Uterus (tissue), 4 donors: ENCODE measurements at places on chromosomes 16 and 17.

GRCh38 chr16:2209258-2210008 lies 1.2 kb downstream of the BRICD5 start:
- no peak for DNase-seq

GRCh38 chr16:931171-931570 lies 39.6 kb downstream of the LMF1 start:
- DNase-seq, result no peak

- DNase-seq, result no peak
Observed at GRCh38 chr17:1640329-1641064, 5.0 kb downstream of the SCARF1 start.

DNA sequence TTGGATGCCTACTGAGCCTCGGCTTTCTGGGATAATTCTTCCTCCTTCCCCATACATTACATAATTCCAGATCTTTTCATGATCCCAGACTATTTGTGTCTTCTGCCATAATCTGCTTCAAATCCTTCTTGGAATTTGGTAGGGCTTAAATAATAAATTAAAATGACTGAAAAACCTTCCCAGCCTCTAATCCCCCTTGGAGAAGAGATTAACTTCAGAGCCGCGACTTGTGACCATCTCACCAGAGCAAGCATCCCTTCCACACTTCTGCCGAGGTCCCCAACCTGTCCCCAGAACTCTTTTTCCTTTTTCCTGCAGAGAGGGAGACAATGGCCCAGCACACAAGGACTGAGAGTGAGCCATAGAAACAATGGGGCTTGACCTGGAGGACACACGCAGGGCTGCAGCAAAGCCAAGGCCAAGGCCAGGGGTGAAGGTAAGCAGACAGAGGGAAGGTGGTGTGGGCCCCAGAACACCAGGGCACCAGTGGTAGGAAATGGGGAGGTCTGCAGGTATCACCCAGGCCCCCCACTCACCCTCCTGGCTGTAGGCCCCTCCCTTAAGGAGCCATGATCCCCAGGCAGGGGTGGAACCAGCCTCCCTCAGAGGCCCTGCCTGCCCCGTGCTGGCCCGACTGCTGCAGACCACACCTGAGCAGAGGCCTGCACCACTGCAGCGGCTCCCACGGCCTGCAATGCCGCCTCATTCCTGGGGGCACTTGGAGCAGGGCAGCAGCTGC lies 9.6 kb upstream of the BCAR1 start:
- DNase-seq, result peak; percentile 12

DNA sequence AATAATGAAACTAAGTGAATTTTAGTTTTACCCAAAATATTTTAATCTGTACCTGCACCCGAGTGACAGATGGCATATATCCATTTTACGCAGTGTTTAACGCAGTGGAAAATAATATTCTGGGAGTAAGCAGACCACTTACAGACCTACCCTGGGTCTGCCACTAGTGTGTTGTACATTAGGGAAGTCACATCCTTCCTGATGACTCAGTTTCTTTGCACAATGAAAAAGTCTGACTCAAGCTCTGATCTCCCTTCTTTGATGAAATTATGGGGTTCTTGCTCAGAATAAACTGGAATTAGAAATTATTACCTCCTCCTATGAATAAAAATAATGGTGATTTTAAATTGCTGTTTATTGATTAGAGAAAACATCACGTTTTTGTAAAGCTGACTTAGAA lies 123.2 kb upstream of the AXIN2 start:
- no peak for DNase-seq

DNA sequence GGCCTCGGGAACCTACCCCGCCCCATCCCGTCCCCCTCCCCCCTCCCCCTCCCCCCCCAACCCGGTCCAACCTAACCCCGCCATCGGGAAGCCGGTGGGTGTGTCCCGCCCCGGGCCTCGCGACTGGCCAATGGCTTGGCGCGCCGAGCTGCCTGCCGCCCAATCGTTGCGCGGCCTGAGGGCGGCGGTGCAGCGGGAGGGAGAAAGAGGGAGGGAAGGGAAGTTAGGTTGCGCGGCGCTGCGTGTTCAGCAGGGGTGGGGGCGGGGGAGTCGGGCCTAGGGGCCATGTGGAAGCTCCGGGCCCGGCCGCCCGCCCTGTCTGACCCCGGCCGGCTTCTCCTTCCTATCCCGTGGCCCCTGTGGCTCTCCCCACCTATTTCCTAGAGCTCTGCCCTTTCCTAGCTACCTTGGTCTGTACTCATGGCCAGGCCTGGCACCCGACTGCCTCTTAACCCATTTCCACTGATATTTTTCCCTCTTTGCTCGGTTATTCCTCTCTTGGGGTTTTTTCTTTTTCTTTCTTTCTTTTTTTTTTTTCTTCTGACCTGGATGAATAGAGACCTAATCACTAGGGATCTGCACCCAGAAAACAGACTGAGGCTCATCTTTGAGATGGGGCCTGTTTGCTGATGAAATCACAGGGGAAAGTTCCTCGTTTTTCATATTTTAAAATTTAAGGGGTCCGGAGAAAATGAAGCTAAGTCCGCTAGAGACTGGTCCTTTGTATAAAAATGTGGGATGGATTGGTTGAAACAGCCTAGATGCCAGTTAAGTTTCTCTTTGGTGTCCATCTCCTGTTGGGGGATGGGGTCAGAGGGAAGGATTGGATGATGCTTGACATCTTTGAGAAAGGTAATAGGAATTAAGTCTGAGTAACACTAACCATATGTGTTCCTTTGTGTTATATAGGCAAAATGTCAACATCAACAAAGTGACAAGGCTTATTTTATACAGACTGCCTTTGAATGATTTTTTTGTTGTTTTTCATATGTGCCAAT lies 1.1 kb downstream of the KPNB1 start:
- DNase-seq, result peak; percentile 93

- DNase-seq, result no peak
Observed at GRCh38 chr16:67105246-67105645, 4.5 kb upstream of the PHAF1 start.

GRCh38 chr17:3888343-3889171 lies 4.3 kb downstream of the CAMKK1 start:
- DNase-seq, result peak; percentile 95

GRCh38 chr17:50201276-50201854 lies at the start of gene COL1A1:
Gene COL1A1 (minus strand): TSS chr17:50201631. CDS start chr17:50201513, 118 bp downstream.
- peak; percentile 96 for DNase-seq

DNA sequence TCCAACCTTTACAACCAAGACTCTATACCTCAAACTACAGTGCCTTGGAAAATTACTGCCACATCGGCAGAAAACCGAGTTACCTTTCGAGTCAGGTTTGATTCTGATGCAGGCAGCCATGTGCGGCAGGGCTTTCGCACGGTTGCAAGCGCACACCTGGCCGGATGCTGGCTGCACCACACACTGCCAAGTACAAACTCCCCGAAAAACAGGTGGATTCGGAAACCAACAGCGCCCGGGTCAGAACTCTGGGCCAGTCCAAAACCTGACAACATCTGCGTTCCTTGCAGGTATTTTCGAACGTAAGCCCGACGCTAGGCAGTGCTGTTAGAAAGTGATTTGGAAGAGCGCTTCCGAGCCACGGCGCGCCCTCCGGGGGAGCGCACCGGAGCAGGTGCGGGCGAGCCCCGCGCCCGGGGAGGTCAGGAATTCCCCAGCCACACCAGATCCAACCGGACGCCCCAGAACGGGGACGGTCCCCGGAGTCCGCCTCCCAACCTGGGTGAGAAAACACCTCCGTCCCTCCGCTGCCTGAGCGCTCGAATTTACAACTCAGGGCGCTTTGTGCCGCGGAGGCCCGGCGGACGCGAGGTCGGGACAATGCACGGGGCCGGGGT lies 1.2 kb downstream of the USP7 start:
- DNase-seq, result no peak

DNA sequence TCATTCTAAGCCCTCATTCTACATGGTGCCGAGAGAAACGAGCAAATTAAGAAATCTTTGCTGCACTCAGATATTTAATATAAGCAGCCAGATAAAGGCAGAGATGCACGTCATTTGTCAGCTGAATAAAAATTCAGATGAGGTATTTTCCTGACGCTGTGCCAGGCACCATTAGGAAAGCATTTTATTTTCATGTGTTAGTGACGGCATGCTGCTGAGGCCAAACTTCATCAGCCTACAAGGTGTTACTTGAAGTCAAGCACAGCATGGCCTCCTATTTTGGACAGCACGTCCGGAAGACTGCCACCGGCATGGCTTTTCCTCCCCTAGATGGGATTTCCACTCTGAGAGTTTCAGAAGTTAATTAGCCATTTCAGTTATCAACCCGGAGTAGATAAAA lies 70.3 kb downstream of the IRX3 start:
- DNase-seq, result peak; percentile 20

DNA sequence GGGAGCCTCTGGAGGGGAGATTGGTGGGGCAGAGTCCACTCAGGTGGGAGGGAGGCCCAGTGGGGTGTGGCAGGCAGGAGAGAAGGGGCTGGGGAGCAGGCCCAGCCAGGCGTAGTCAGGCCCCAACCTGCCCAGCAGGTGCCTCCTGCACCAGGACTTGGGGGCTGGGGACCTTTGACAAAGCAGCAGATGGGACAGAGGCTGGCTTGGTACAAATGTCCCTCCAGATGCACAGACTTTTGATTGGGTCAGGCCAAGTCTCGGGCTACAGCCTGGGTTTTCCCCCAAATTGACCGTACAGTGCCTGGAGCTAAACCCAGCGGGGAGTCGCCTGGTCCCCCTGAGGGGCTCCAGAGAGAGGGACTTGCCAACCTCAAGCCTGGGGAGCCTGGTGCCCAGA lies 411 bp downstream of the GGT6 start:
- DNase-seq, result no peak

GRCh38 chr17:32331243-32332040 lies 10.5 kb downstream of the C17orf75 start:
- no peak for DNase-seq

DNA sequence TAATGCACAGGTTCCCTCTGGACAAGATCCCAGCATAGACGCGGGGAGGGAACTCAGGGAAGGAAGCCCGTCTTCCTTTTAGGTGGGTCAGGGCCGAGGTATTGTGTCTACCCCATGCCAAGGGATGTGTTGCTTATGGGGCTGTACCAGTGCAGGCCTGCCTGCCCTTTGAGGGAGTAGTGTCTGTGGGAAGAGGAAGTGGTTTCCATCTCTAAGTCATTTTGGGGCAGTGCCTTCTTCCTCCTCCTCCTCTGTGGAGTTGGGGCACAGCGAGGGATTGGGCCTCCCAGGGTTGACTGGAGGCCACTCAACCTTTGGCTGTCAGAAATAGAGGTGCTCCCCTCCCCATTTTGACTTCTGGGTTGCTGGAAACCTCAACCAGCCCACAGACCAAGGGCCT lies 26.5 kb downstream of the GJD3 start:
- no peak for DNase-seq

GRCh38 chr16:79320956-79321355 lies 279.6 kb downstream of the MAF start:
- no peak for DNase-seq

GRCh38 chr17:16383216-16383615 lies 2.3 kb downstream of the UBB start:
- DNase-seq, result no peak

DNA sequence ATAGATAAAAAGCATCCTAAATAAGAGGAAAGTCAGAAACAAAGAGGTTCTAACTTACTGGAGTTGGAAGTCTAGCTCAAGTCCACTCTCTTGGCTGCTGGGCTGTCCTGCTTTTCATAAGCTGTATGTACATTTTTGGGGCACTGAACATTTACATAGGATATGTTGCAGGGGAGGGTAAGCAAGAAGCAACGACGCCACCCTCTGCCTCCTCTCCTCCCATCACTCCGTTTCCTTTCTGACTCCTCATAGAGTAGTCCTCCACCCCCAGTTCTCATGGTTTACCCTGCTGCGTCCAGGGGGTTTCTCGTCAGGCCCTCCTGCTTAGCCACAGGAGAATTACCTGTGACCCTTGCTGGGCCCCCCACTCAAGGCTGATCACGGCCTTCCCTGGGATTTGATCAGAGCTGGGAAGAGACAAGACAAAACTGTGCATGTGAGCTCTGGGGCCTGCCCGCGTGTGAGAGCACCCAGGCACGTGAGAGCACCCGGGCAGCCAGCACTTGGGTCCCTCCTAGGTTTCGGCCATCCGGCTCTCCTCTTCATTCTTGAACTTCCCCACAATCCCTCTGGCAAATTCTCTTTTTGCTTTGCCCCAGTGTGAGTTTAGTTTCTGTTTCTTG lies 37.1 kb downstream of the TMEM11 start:
- no peak for DNase-seq

DNA sequence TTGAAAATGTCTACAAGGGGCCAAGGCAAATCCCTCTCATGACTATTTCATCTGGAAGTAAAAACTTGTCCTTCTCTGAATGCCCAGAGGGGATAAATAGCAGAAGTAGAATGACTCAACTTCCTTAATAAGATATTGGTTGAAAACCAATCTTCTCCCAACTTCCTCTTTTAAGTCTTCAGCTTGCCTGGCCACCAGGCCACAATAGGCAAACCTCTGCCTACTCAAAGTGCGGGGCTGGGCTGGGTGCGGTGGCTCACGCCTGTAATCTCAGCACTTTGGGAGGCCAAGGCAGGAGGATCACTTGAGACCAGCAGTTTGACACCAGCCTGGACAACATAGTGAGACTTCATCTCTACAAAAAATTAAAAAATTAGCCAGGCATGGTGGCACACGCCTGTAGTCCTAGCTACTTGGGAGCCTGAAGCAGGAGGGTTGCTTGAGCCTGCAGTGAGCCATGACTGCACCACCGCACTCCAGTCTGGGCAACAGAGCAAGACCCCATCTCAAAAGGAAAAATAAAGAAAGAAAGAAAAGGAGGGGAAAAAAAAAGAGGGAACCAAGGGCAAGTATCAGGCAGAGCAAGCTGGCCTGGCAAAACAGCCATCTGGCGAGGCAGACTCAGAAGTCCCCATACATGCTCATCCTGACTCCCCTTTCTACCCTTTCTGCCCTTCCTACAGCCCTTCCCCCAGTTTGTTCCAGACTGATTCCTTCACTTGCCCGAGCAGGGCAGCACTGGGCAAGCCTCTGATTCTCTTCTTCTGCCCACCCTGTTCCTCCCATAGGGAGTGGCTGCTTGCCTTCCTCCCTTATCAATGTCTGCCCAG lies 20.6 kb downstream of the MAP3K14 start:
- no peak for DNase-seq

DNA sequence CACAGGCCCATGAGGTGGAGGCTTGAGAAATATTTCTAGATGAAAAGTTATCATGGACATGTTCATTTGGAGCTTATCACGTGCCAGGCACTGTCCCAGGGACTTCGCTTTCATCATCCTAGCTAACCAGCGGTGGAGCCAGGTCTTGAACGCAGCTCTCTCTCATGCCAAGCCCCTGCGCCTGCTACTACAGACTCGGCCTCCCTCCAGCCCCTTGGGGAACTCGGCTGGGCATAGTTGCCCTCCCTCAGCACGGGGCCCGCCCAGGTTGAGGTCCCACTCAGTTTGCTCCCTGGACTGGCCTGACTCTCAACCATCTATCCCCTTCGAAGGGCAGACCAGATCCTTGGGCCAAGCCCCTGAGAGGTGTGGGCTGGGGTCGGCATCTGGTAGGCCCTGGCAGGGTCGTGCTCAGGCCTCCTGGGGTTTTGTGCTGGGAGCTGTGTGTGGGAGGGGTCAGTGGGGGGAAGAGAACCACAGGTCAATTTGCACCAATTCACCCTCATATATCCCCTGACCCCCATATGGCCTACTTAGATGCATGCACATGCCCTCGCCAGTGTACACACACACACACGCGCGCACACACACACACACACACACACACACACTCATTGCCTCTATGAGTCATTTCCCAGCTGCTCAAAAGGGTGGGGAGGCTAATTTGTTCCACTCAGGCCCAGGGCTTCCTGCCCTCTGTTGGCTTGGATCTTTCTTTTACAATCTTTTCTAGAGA lies 12.1 kb upstream of the SCN4A start:
- peak; percentile 60 for DNase-seq

- no peak for DNase-seq
Observed at GRCh38 chr16:13510425-13511151, 409.4 kb upstream of the ERCC4 start.
